ENCODE measurements at places on chromosomes 6 and 20.
A peak's percentile ranks its signal among the peaks of the same experiment; 100 is the strongest.

DNA sequence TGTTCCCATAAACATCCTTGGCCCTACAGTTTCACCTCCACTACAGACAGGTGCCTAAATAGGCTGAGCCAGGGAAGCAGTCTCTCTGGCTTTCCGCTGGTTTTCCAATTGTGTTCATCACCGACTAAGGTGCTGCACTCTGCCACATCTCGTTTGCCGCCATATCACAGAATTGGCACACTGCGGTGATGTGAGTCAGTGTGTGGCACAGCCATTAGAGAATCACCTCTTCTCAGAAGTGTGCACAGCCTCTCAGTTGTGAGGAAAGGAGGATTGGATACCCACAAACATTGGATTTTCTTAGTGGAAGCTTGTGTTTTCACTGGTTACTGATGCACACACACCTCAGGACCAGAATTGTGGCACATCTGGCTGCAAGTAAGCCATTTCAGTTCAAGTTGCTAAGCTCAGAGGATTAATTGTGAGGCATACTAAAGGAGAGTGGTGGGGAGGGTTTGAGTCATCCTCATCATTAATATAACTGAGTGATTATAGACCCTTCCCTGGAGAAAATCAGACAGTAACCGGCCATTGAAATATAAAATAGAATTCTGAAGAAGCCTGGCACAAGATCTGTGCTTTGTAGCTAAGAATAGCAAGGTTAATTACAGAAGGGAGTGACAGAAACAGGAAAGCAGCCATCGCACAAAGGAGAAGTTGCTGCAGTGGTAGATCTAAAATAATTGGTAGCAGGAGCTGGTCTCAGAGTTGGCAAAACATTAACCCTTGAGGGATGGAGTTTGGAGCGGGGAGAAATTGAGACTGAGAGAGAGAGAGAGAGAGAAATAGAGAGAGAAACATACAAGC is 506.9 kb downstream of the LMBRD1 start:
- no peak for DNase-seq

GRCh38 chr6:83860782-83861495 is 1.4 kb downstream of the CYB5R4 start:
- no peak for DNase-seq

DNA sequence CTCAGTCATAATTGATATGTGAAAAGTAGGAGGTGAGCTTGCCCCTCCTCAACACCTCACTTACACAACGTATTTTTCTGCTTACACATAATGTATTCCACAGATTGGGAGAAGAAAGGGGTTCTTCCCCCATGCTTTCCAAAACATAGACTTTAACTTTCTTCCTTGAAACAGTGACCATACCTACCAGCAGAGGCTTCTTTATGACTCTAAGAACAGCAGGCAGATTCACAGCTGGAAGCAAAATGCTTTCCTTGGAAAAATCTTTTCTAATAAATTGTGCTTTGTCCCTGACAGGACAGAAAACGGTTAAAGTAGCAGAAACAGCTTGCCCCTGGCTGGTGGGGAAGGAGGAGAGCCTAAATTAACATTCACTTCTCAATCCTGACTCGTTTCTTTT is 629.1 kb upstream of the IMPG1 start:
- no peak for DNase-seq

DNA sequence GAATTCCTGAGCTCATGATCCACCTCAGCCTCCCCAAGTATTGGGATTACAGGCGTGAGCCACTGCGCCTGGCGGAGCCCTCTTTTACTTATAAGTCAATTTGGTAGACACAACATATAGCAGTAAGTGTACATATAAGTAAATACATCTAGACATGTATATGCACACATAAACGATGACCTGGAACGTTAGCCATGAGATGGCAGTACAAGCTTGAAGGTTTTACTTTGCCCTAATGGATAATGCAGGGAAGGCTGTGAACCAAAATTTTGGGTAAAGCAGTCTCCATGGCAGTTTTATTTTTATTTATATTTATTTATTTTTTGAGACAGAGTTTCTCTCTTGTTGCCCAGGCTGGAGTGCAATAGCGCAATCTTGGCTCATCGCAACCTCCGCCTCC is 2.4 kb upstream of the GNMT start:
- DNase-seq = no peak

DNA sequence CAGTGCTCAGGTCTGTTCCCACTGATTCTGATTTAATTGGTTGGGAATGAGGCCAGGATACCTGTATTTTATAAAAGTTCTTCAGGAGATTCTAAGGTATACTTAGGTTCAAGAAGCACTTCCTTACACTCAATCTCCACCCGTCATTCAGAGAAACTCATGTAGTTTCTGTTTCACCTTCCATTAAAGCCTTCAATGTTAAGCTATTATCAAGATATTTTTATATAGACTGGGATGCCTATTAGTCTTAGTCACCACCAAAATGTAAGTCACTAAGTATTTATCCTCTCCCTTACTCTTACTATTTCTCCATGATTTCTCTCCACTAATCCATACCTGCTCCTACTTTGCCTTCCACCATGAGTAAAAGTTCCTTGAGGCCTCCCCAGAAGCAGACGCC is 38.1 kb upstream of the GCLC start:
- DNase-seq = no peak

- no peak for DNase-seq
These were observed 8.5 kb downstream of the ETV7 start for GRCh38 chr6:36378936-36379335.

DNA sequence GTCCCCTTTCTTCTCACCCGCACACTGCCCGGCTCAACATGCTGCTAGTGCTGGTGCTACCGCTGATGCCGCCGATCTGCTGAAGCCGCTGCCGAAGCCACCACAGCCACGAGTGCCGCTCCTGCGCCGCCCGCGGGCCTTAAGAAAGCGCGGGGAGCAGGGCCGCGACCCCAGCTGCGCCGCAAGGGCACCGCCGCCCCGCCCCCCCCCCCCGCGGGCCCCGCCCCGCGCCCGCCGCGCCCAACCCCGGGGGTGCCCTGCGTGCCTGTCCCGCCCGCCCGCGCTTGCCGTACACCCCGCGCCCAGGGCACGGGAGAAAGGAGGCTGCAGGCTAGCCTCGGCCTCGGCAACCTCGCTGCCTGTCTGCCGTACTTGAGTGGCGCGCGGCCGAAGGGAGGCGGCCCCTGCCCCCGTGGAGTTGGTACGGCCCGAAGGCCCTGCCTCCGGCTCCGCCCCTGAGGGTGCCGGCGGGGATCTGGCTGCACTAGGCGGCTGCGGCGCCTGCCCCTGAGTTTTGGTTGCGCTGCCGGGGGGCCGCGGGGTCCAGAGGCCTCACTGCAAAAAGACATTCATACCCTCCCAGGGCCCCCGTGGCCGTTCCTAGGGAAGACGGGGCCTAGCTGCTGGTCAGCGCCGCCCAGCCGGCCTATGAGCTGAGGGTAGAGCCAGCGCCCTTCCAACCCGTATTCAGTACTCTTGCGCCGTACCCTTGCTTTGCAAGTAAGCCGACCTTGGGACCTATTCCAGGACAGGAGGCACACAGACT is at the start of gene SOD2:
TSS of gene SOD2 (minus strand) at position 114 of the 766 bp plus-strand sequence. CDS start at position 40, 74 bp downstream.
- DNase-seq = peak; percentile 72
